ENCODE measurements at places on chromosomes 2 and 18.

- DNase-seq, result no peak
Observed at GRCh38 chr18:55706898-55707297, 118.9 kb upstream of the TCF4 start.

DNA sequence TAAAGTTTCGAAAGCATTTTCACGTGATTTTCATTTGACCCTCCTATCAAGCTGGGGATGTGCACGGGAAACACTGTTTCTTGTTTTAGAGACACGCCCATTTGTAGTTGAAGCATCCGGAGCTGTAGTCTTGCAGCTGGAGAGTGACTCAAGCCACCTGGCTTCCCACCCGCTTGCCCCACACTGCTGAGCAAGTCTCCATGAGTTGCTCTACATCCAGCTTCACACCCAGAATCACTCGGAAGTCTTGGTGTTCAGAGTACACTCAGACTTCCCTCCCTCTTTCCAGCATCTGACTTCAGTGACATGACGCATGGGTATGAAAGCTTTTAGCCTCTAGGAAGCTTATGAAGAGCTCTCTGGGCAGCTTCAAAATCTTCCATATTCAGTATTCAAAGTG is 262.4 kb downstream of the NBAS start:
- DNase-seq, result peak; percentile 9

DNA sequence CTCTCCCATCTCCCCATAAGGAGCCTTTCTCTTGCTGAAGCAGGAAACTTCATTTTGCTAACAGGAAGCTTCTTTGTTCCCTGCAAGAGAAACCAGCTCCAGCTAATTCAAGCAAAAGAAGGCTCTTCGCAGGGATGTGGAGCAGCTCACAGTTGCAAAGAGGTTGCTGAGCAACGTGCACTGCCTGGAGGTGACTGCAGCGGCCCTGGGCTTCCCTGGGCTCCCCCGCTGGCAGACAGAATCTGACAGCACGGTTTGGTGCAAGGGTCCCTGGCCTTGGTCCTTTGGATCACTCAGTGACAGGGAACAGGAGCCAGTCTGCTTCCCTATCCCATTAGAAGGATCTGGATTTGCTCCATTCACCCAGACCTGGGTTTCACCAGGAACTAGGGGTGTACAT is 25.8 kb downstream of the GPR55 start:
- no peak for DNase-seq

DNA sequence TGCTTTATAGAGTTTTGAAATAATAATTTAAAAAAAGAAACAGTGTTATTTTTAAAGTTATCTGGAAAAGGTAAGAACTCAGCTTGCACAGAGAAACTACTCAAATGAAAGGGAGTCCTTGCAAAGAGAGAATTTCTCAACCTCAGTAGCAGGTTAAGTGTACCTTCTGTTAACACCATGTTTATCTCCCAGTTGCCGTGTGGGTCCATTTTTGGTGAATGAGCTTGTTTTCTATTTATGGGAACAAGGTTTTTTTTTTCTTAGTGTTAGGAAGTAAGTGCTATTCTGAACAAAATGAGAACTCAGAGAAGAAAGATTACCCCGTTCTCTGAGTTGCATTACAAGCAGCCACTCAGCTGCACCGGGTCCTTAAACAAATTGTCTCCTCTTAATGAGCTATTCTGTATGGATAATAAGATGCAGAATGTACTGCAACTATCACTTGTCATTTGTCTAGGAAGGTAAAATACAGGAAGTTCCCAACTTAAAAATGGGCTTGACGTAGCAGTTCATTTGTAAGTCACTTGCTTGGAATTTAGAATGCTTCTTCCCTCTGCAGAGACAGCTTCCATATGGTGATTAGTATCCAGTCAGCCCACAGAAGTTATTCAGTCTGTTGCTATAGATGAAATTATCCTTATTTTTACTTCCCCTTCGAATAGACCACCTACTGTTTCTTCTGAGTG is 74.9 kb downstream of the LTBP1 start:
- peak; percentile 57 for DNase-seq

- peak; percentile 62 for DNase-seq
Observed at GRCh38 chr2:239882331-239882732, 142.8 kb downstream of the NDUFA10 start.

GRCh38 chr2:33077844-33078243 is 131.1 kb downstream of the LTBP1 start:
- no peak for DNase-seq

- DNase-seq, result no peak
Observed at GRCh38 chr2:156580501-156580900, 144.3 kb downstream of the GPD2 start.

DNA sequence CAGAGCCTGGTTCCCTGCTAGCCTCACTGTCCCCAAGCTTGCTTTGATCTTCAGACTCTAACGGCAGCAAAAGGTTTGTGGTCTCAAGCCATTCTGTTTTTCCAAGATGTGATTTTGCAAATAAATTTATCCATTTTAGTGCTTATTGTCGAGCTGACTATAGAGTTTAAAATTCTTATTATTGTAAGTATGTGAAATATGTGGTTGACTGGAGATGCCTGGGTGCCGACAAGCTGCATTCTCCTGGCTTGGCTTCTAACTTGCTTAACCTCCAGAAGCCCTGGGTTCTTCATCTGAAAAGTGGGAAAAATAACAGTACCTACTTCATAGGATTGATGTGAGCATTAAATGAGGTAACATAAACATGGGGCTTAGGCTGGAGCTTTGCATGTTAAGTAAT is 9.9 kb upstream of the EDAR start:
- DNase-seq, result no peak

DNA sequence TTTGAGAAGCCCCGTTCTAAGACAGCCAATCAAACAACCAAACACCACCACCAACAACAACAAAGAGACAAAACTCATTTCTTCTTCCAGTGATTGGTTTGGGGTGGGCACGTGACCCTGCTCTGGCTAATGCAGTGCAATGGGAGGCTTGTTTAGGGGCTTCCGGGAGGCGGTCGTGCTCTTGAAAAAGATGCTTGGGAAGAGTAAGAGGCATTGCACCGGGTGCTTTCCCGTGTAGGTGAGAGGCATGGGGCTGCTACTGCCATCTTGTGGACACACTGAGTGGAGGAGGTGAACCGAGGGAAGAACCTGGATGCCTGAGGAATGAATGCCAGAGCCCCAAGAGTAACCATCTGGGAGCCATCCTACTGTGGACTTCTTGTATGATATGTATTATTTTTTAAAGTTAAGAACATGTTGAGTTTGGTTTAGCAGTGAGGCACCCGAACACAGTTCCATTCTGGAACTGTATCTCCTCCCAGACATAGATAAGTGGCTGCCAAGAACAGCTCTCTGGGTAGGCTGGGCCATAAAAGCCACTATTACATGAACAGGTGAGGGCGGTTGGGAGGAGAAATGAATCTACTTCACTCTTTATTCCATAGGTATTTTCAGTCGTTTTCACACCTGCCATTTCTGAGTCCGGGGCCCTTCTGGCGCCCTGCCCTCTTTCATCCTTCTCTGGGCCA is 19.1 kb upstream of the ARHGAP25 start:
- peak; percentile 39 for DNase-seq

- DNase-seq, result no peak
Observed at GRCh38 chr2:54652540-54652939, 70.9 kb upstream of the EML6 start.

DNA sequence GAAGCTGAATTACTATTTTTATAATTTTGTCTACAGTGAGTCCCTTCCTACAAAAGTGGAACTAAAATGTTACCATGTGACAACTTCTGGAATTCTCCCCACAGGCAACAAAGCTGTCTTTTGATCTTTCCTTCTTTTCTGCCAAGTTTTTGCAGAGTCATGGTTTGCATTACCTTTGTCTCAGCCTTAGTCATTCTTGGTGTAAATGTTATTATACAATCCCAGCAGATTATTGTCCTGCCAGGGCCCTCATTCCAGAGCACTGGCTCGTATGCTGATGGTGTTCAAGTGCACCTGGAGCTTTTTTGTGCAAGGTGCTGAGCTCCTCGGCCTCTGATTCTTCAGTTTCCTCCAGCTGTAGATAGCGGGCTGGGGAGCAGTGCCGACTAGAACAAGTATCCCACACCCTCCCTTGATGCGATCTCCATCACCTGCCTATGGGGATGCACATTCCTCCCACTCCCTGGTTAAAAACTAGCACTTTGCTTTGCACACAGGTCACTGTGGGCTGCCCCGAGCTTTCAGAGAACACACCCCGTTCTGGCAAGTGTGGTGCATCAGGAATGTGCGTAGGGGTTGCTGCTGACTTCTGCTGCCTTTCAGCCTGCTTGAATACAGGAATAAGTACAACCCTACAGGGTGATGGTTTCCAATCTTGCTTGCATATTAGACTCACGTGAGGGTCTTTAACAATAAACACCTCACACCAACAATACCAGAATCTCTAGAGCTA is 263.6 kb downstream of the RNF144A start:
- DNase-seq, result no peak

- DNase-seq, result no peak
Observed at GRCh38 chr2:239904496-239904895, 120.6 kb downstream of the NDUFA10 start.

GRCh38 chr2:30030361-30030760 is 109.0 kb upstream of the ALK start:
- DNase-seq, result peak; percentile 35

DNA sequence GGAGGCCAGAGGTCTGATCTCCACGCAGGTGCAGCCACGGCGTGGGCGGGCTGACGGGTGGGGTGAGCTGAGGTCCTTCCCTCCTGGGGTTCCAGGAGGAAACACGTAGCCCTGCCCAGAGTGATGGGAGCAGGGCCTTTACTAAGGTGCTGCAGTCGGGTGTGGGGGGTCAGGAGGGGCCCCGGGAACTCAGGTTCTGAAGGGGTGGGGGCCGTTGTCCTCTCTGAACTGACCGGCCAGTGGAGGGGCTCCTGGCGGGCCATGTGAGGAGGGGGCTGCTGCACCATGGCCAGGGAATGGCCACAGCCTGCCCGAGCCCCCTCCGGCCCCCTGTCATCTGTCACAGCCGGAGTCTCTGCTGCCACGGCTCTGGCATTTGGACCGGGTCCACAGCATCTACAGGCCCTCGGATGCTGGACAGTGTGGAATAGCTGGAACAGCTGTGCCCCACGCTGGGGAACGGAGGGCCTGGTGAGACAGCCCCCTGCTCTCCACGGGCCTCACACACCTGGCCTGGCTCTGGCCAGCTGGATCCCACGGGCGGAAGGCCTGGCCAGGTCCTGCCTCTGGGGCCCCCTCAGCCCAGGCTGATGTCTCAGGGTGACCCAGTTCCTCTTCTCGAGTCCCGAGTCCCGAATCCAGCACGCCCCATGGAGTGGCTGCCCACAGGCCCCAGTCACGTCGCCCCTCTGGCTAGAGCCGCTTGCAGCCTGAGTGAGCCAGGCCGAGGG is 145.6 kb upstream of the GPC1 start:
- DNase-seq, result no peak

GRCh38 chr18:57542126-57542525 is 44.4 kb downstream of the FECH start:
- DNase-seq, result no peak

GRCh38 chr2:3492951-3493614 is 26.2 kb downstream of the ADI1 start:
- no peak for DNase-seq

DNA sequence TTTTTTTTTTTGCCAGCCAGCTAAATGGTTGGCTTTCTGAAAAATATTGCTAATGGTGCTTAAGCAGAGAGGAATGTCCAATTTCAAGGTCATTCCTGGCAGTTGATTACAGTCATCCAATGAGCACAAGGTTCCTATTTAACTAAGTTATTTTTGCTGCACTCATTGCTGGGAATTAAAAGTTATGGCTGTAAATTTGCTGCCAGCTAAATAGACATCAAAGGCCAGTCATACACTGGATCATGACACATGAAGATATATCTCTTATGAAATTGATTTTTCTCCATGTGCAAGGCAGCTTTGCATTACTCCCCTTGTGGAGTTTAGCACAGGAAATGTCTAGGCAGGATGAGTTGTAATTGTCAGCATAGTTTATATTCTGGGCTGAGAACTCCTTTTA is 1898.4 kb upstream of the CELF4 start:
- no peak for DNase-seq

- peak; percentile 50 for DNase-seq
Observed at GRCh38 chr2:174332217-174332963, 2.4 kb upstream of the SP9 start.

DNA sequence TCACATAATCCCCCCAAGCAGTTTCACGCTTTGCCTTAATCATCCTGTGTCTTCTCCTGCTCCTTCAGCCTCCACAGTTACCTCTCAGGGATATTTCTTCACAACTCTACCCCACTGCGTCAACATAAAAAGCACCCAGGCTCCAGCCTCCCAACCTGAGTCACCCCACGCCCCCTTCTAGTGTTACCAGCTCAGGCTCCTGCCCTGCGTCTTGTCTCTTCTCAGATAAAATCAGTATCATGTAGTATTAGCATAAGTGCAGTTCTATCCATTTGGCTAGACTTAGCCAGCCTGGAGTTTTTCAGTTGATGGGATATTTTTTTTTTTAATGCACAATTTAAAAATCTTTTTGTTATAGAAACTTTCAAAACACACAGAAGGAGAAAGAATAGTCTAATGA is 9.6 kb upstream of the PELI1 start:
- no peak for DNase-seq

GRCh38 chr18:7757175-7757574 is 190.1 kb downstream of the PTPRM start:
- no peak for DNase-seq

DNA sequence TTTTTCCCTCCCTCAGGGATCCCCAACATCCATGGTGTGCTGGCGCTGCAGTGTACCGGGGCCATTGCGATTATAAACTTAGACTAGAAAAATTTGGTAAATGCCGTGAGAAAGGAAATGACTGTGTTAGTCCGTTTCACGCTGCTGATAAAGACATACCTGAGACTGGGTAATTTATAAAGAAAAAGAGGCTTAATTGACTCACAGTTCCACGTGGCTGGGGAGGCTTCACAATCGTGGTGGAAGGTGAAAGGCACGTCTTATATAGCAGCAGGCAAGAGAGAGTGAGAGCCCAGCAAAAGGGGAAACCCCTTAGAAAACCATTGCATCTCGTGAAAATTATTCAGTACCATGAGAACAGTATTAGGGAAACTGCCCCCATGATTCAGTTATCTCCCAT is 44.3 kb downstream of the NTSR2 start:
- DNase-seq, result no peak

- no peak for DNase-seq
Observed at GRCh38 chr18:3653263-3653850, 203.4 kb downstream of the TGIF1 start.

DNA sequence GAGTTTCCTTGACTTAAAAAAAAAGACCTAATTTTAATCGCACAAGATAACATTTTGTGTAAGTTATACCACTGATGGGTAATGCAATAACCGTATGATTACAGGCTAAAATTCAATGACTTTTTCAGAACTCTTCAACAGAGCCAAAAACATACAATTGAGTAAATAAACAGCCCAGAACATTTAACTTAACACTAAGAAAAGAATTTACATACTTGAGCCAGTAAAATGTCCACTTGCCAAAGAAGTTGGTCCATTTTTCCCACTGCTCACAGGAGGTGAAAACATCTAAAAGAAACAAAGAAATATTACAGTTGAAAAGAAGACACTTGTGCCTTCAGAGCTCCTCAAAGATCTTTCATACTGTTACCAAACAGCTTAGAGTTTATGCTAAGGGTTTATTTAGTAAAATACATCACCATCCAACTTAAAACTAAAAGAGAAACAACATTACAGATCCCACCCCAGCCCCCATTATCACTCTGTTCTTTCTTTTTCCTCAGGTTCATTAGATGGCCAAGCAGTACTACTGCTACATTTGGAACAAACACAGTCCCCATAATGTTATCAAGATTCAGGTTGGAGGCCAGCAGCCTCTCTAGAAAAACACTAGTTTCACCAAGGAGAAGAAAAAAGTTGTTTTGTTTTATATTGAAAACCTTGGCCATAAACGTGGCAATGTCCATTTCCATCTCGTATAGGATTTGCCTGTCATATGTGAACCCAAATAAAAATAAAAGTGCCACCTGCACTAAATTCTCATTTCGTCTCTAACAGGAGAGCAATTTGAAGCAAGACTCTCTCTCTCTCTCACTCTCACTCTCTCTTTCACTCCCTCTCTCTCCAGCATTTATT is 2.7 kb downstream of the TCF4 start:
- no peak for DNase-seq
